ENCODE measurements at places on chromosomes 16 and 17.

DNA sequence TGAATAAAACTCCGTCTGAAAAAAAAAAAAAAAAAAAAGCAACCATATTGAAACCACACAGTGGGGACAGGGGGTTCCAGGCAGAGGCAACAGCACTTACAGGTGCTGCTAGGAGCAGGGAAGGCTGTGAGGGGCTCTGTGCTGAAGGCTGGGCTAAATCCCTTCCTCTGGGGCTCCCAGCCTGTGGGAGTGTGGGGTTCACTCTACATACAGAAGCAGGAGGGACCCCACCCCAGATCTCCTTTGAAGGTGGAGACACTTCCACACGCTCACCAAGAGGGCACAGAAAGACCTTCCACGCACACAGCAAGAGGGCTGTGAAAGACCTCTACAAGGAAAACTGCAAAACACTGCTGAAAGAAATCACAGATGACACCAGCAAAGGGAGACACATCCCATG, 53.9 kb downstream of the USP22 start:
- DNase-seq = no peak

DNA sequence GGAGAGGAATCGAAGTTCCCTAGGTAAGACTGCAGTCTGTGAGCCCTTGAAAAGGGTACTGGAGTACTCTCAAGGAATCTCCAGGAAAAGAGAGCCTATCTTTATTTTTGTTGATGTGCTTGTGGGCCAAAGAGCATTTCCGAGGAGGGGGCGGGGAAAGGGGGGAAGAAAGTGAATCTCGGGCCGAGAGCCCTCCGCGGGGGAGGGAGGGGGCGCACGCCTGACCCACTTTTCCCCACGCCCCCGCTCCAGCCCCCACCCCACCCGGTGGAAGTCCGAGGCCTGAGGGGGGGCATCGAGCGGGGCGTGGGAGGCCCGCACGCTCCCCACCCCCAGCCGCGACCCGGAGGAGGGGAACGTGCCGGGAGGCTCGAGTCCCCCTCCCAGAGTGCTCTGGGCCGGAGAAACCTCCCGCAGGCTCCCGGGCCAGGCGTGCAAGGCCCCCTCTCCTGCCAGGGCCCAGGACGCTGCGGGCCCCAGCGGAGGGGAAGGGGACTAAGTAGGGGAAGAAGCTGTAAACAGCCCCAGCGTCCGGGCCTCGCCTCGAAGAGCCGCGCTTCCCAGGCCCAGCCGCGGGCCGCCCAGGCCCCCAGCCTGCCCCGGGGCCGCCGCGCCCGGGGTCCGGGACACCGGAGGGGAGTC, 444 bp downstream of the HELZ start:
- DNase-seq = no peak

- no peak for DNase-seq
Measured at GRCh38 chr17:71677439-71677838, 443.4 kb upstream of the SOX9 start.

- no peak for DNase-seq
Measured at GRCh38 chr16:12330946-12331345, 354.4 kb downstream of the SNX29 start.

- DNase-seq = peak; percentile 26
Measured at GRCh38 chr16:3745751-3746355, 28.5 kb upstream of the TRAP1 start.

- no peak for DNase-seq
Measured at GRCh38 chr16:55836158-55836611, 3.3 kb upstream of the CES1 start.

GRCh38 chr16:50547340-50548124, 664 bp upstream of the NKD1 start:
- DNase-seq = peak; percentile 2

- peak; percentile 55 for DNase-seq
Measured at GRCh38 chr17:14334276-14334840, 33.5 kb downstream of the HS3ST3B1 start.

DNA sequence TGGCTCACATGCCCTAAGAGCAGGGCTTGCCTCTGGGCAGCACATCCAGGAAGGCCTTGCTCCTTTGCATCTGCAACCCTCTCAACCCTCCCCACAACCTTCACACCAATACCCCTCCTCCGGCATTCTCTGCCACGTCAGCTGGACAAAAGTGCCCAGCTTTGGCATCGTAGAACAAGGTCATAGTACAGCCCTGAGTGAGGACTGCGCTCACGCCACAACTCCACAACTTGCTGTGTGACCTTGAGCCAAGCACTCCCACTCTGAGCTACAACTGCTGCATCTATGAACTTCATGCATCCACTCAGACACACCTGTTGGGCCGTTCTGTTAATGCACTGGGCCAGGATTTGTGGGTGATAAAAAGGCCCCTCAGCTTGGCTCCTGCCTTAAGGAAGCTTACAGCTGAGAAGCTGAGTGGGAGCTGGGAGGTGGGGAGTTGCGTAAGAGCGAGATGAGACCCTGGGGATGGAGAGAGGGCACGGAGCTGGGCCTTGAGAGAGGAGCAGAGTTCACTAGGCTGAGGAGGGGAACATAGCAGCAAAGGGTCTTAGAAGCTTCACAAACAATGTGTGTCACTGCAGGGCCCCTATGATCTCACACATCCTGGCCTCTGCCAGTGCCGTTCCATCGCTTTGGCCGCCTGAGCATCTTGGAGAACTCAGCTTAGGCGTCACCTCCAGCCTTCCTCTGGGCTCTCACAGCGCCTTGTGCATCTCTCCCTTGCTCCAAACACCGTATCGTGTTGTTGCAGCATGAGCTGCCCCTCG, 8.6 kb upstream of the MRC2 start:
- no peak for DNase-seq

All from amniotic epithelial cell (primary cell).